ENCODE measurements at places on chromosomes 5 and 9.
A peak's percentile ranks its signal among the peaks of the same experiment; 100 is the strongest.

DNA sequence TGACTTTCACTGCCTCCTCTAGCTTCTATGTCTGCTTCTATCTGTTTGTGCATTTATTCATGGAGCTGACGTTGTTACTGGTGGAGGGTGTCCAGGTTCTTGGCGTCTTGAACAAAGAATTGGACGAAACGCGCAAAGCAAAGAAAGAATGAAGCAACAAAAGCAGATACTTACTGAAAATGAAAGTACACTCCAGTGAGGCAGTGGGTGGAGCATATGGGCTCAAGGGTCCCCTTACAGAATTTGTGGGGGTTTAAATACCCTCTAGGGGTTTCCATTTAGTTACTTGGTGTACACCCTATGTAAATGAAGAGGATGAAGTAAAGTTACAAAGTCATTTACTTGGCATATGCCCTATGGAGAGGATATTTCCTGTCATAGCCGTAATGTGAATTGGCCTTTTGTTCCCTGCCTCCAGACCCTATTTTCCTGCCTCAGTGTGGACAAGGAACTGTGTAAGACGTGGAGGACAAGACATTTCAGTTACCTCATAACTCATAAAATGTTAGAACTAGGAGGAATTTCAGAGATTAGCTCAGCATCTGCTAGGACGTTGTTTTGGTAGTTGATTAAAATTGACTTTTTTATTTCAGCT lies 3.1 kb downstream of the POLR3G start:
- DNase-seq = no peak

GRCh38 chr5:114296191-114296590 lies 65.7 kb upstream of the KCNN2 start:
- no peak for DNase-seq

DNA sequence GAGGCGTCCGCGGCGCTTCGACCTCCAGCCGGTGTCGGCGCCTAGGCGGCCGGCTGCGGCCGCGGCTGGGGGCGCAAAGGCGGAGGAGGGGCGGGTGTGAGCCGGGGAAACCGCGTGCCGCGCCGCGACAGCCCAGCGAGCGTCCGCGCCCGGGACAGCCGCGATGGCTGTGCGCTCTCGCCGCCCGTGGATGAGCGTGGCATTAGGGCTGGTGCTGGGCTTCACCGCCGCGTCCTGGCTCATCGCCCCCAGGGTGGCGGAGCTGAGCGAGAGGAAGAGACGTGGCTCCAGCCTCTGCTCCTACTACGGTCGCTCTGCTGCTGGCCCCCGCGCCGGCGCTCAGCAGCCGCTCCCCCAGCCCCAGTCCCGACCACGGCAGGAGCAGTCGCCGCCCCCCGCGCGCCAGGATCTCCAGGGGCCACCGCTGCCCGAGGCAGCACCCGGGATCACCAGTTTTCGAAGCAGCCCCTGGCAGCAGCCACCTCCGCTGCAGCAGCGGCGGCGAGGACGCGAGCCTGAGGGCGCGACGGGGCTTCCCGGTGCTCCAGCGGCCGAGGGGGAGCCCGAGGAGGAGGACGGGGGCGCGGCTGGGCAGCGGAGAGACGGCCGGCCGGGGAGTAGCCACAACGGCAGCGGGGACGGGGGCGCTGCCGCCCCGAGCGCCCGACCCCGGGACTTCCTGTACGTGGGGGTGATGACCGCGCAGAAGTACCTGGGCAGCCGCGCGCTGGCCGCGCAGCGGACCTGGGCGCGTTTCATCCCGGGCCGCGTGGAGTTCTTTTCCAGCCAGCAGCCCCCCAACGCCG lies 605 bp downstream of the CHSY3 start:
- peak; percentile 69 for DNase-seq

DNA sequence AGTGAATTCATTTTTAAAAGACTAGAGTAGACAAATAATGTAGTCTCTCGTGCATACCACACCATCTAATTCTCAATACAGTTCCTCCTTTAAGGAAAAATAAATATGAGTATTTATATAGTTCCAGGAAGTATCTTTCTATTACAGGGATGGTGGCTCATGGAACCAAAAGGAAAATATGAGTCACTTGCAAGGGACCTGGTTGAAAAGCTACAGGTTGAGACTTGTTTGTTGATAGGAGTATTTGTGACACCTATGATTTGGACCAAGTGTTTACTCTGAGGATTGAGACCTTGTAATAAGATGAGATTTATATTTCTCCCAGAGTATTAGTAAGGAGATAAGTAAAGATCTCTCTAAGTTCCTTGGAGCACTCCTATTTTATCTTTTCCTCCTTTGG lies 67.4 kb downstream of the CDO1 start:
- DNase-seq = no peak

DNA sequence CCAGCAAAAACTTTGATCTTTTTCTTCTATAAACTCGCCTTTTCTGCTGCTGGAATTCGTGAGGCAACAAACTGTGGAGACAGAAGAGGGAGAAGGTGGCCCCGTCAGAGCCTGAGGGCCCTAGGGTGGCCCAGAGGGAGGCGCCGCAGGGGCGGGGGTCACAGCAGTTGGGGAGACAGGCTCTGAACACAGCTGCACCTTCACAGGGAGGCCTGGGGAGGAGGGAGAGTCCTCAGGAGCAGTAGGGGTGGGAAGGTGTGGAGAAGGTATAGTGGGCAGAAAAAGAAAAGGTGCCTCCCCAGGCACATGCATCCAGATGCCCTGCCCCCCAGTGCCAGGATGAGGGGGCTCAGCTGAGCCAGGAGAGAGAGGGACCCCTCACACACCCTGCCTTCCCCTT lies 15.1 kb downstream of the PHF19 start:
- DNase-seq = no peak

GRCh38 chr9:21395778-21396717 lies 10.8 kb upstream of the IFNA2 start:
- DNase-seq = peak; percentile 82

GRCh38 chr5:55304584-55304983 lies 2.9 kb downstream of the DHX29 start:
- DNase-seq = no peak

DNA sequence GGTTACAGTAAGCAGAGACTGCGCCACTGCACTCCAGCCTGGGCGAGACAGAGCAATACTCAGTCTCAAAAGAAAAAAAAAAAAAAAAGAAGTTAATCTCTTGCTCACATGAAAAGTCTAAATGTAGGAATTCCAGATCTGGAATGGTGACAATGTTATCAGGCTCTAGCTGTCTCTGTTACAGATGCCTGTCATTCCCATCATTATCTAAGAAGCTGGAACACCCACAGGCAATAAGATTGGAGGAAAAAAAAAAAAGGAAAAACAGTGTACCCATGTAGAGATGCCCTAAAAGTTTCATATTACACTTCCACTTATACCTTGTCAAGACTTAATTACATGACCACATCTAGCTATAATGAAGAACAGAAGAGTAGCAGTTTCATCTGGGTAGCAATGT lies 38.2 kb downstream of the PTBP3 start:
- DNase-seq = no peak

- no peak for DNase-seq
Observed at GRCh38 chr9:7177383-7177782, 419.6 kb downstream of the KDM4C start.

GRCh38 chr9:135476561-135477355 lies 2.8 kb upstream of the PPP1R26 start:
- no peak for DNase-seq

DNA sequence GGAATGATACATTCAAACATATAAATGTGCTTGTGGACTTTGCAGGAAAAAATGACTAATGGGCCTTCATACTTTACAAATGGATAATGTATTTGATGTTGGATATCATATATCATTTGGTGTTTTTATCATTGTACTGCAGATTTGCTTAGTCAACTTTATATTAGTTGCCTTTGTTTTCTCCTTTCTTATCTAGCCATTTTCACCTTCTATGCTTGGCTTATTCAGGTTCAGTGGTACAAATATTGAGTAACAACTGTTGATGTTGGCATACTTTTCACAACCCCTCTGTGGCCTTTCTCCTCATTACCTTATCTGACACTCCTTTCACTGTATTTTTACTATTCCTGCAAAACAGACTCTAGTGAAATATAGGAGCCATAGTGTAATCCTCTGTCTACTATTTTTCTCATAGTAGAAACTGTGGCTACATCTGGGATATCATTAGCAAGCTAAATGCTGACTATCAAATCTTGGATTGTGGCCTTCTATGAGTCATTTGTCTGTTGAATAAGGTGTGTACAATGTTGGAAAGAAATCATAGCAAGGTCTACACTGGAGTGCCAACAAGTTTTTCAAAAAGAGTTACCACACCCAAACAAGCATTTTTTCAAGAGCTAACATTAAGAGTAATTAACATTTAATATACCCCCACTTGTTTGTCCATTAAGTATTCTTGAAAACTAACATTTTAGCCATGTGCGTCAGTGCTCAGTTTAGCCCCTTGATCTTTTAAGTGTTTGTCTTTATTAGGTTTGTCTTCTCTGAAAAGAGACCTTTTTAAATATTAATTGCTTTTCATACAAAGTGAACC lies 330.1 kb downstream of the ADGRV1 start:
- DNase-seq = no peak

GRCh38 chr5:124718380-124718789 lies 28.1 kb downstream of the ZNF608 start:
- DNase-seq = no peak

- peak; percentile 96 for DNase-seq
Observed at GRCh38 chr9:38026021-38026809, 42.8 kb downstream of the SHB start.

- peak; percentile 56 for DNase-seq
Observed at GRCh38 chr9:133995012-133995896, 3.1 kb upstream of the VAV2 start.

- DNase-seq = peak; percentile 19
Observed at GRCh38 chr5:116388564-116389258, 185.9 kb downstream of the SEMA6A start.

GRCh38 chr9:90802386-90802985 lies 867 bp downstream of the SYK start:
- no peak for DNase-seq

GRCh38 chr9:130556396-130557076 lies 22.8 kb upstream of the FUBP3 start:
- DNase-seq = no peak

DNA sequence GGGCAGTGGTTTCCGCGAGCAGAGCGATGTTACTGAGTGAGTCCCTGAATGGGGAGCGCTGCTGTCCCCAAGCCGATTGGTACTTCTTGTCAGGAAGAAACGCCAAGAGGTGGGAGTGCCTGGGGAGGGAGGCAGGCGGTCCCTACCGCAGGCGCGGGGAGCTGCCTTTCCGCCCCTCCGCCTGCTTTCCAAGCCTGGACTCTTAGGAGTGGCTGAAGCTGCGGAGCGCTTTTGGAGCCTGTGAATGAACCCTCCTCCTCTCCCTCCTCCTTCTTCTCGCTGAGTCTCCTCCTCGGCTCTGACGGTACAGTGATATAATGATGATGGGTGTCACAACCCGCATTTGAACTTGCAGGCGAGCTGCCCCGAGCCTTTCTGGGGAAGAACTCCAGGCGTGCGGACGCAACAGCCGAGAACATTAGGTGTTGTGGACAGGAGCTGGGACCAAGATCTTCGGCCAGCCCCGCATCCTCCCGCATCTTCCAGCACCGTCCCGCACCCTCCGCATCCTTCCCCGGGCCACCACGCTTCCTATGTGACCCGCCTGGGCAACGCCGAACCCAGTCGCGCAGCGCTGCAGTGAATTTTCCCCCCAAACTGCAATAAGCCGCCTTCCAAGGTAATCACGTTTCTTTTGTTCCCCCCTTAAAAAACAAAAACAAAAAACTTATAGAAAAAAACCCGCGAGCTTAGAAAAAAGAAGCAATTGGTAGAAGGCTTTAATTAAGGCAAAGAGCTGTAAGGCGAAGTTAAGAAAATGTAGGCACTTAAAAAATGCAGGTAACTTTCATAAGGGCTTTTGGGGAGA lies at the start of gene VCAN:
VCAN (plus strand) TSS at position 340 of the 808 bp plus-strand sequence. CDS start 11,775 bp downstream, outside the sequence.
- peak; percentile 91 for DNase-seq

- no peak for DNase-seq
Observed at GRCh38 chr9:20551236-20551635, 71.1 kb downstream of the MLLT3 start.

DNA sequence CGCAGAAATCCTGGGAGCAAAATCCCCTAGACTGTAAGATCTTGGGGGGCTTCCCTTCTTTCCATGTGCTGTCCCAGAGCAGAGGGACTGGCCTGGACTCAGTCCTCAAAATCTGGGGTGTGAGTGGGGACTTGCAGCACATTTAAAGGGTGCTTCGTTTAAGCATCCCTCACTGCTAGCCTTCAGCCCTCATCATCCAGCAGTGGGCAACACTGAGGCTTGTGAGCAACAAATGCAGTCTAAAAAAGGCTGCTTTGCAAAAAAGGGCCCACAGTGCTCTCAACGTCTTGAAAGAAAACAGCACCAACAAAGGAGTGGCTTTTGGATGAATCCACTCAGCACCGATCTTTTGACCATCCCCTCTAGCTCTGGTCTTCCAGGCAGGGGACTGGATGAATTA lies 128.3 kb upstream of the TBC1D2 start:
- no peak for DNase-seq

DNA sequence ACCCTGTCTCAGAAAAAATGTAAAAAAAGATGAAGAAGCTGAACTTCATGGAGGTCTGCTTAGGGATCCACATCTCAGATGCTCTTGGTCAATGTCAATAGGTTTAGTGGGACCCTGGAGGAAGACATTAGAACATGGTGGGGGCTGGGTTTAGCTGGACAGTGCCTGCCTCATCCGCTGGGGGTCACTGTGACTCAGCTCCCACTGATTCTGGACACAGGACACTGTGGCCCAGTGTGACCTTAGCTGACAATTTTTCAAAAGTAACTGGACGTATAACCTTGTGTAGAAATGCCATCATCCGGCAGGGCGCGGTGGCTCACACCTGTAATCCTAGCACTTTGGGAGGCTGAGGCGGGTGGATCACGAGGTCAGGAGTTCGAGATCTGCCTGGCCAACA lies 7.3 kb upstream of the HNRNPAB start:
- peak; percentile 59 for DNase-seq

GRCh38 chr9:6089300-6089699 lies 73.9 kb upstream of the RANBP6 start:
- no peak for DNase-seq

- DNase-seq = no peak
Observed at GRCh38 chr5:58871648-58872242, 288.9 kb downstream of the RAB3C start.

DNA sequence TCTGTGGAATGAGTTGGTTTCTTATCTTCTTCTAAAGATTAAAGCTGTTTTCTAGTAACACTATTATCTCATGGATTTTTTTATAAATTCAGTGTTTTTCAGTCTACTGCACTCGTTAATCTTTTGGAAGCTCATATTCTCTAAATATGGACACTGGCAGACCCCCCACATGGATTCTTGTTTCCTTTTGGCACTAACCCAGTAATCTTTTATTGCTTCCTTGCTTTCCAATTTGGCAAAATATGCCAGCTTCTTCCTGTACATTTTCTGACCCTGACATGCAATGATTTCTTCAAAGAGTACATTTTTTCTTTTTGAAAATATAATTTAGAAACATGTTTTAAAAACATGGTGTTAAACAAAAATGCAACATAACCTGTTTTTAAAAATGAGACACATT lies 474.2 kb upstream of the FTMT start:
- DNase-seq = no peak

- no peak for DNase-seq
Observed at GRCh38 chr5:35811108-35811741, 45.5 kb upstream of the IL7R start.

GRCh38 chr5:147560718-147561331 lies 51.0 kb upstream of the DPYSL3 start:
- no peak for DNase-seq

Measured in islet precursor cell (in vitro differentiated cells).